ENCODE measurements at places on chromosomes 2 and 18.
A peak's percentile ranks its signal among the peaks of the same experiment; 100 is the strongest.

GRCh38 chr2:224650815-224651439, 65.2 kb downstream of the CCDC195 start:
- DNase-seq: peak; percentile 37

DNA sequence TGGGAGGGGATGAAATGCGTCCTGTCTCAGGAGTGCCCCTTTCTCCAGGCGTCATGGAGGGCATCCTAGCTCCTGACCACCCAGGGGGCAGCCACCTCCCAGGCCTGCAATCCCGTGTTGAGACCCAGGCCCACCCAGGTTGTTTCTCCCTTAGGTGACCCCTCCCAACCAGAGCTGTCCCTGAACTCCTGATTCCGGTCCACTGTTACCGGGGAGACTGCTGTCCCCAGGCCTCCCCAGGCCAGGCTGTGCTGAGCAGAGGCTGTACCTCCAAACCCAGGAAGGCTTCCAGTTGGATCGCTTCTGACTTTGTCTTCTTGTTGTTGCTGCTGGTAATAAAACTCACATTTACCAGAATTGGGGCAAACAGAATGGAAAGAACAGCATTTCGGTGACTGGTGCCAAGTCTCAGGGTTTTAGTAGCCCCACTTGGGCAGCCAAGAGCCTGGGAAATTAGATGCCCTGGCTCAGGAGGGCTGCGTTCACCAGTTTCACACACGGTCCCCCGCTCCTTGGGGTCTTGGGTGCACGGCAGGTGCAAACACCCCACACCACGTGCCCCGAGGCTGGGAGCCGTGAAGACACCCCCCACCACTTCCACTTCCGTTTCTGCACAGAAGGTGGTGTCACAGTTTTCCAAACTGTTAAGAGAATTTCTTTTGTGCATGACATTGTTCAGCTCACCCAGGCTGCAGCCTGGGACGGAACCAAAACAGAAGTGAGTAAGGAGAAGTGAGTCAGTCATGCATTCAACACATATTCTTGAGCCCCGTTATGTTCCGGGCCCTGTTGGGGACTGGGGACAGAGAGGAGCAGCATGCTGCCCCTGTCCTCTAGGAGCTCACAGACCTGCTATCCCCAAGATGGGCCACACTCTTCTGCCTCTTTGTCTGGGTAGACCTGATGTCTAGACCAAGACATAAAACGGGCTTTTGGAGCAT, 29.4 kb downstream of the ITM2C start:
- no peak for DNase-seq

- DNase-seq: peak; percentile 10
Measured at GRCh38 chr2:123993728-123994323, 31.3 kb upstream of the CNTNAP5 start.

DNA sequence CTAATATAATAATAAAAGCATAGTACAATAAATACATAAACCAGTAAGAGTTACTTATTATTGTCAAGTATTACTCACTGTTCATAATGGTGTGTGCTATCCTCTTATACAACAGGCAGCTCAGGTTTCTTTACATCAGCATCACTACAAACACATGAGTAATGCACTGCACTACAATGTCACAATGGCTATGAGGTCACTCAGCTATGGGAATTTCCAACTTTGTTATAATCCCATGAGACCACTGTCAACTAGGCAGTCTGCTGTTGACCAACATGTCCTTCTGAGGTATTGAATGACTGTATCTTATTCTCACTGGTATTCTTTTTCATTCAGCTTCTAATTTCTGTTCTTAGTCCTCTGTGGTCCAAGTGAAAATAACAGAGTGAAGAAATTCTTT, 250.4 kb upstream of the DSEL start:
- peak; percentile 80 for DNase-seq

DNA sequence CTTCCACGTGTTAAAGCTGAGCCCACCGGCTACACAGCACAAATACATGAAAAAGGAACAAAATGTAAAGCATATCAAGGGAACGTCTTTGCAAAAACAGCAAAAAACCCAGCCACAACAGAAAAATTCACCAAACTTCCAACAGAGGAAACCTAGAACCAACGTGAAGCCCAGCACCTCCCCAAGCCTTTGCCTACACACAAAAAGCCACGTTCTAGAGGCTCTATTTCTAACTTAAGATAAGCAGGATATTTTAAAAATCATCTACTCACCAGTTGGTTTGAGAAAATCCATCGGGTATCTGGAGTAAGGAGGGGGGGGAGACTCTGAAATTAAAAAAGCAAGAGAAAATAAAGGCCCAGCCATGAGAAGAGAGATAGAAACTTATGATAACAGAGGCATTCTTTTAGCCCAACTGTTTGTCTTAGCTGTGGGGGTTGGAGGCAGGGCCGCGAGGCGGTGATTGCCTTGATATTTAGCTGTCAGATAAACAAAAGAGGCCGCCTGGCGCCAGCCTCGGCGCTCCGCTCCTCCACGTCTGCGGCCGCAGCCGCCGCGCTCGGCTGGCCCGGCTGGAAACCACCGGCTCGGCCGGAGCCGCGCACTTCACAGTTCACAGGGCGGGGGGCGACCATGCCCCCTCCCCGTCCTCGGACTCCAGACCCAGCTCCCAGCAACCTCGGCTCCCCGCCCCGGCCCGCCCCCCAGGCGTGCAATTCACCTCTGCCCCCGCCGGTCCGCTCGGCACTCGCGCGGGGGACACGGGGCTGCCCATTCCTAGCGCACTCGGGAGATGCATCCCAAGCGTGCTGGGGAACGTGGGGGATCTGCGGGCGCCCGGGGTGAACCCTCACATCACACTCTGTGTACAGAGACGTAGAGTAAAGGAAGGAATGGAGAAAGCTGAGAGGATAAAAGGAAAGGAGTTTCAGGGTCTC, 2.4 kb downstream of the SMAD7 start:
- peak; percentile 70 for DNase-seq

DNA sequence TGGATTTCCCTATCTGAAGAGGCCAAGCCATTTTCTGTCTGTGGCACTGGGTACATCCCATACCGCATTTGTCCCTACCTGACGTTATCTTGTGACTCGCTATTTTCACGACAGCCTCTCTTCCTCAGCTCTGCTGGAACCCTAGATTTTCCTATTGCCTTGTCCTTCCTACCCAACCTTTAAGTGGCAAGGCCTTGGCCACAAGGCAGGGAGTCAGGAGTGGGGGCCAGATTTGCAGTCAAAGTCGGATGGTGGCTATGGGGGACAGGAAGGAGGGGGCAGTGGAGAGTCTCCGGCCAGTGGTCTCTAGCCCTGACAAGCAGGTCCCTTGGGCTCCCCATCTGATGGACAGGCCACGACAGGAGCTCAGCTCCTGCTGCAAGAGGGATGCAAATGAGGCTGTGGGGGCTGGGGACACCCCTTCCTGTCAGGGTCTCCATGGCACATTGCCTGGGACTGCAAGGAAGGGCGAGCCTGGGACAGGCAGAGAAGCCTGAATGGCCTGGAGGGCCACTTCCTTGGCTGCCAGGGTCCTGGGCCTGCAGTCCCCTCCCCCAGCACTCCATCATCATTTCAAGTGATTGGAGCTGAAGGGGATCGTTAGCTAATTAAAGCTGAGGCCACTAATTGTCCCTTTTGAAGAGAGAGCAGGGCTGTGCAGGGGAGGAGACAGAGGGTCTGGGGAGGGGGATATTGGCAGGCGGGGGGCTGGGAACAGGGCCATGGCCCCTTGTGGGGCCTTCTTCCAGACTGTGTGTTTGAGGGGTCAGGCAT, 6.3 kb upstream of the ECEL1 start:
- no peak for DNase-seq

DNA sequence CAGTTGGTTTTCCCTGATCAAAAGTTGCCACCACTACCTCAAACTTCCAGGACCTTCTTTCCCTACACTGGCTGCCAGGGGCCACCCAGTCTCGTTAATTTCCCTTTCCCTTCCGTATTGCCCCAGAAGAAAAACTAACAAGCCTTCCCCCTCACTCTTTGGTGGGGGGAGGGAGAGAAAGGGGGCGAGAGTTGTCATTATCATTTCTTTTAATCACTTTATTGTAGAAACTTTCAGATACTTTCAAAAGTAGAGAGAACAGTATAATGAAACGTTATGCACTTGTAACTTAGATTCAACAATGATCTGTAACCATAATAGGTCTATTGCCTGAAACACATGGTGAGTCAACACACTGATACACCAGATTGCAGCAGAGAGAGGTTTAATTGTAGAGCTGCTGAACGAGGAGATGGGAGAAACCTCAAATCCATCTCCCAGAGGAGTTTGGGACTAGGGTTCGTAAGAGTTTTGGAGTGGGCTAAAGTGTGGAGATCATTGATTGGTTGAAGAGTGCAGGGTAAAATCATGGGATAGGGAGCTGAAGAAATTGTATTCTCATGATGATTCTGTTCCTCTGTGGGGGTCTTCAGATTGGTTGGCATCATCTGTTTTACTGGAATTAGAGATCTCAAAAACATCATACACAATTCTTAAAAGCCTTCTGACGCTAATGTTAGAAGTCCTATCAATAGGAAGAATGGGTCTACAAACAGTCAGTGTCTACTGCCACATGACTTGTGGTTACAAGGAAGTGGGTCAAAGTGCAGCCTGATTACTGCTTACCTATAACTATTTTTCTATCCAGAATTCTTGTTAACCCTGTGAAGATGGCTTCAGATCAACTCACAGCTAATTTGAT, 2.6 kb upstream of the RNF149 start:
- no peak for DNase-seq
